ENCODE measurements at places on chromosomes 3 and 15.

DNA sequence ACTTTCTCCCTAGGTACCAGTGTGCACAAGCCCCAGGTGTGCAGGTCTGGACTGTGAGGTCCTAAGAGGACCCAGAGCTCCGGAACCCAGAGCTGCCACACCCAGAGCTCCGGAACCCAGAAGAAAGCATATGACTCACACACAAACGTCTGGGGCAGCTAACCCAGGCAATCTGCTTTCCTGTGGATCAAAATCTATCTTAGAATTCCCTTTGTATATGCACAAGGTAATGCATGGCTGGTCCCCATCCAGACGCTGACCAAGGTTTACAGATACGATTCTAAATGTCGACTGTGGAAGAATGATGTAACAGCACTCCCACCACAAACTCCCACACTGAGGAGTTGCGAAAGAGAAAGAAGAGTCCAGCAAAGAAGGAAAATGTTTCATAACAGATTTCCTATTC, 15.7 kb downstream of the KCNMB2 start:
- no peak for DNase-seq

- DNase-seq: no peak
Measured at GRCh38 chr3:14832975-14833722, 14.4 kb downstream of the FGD5 start.

DNA sequence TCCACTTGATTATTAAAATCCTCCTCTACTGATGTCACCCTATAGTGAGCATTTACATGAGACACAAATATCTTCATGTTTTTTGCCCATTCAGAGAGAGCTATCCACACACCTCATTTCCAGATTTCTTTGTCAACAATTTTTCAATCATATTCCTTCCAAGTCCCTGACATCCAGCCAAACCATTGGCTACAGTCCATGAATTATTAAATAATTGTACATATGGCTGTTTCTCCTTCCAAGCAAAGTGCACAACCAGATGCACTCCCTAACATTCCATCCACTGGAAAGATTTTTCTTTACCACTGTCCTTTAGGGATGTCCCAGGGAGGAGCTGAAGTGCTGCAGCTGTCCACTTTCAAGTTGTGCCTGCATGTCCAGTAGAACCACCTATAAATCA, 328.0 kb upstream of the MDFIC2 start:
- DNase-seq: peak; percentile 31

DNA sequence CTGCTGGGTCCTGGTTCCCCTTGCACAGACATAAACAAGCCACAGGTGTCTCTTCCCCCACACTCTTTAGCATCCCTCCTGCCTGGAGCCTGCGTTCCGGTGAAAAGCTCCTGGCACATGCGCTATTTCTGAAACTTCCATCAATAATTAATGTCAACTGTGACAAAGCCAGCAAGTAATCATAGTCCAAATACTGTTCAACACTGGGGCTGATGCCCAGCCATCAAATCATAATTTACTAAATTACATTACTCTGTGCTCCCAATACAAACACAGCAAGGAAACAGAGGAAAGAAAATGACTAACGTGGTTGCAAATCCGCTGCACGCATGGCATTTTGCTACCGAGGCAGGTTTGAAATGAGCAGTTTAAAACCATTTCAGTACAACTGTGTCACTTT, 294.7 kb downstream of the ERC2 start:
- no peak for DNase-seq

GRCh38 chr15:55928955-55929354, 64.5 kb downstream of the NEDD4 start:
- DNase-seq: no peak

- no peak for DNase-seq
Measured at GRCh38 chr3:95705786-95706418, 1108.5 kb upstream of the EPHA6 start.

DNA sequence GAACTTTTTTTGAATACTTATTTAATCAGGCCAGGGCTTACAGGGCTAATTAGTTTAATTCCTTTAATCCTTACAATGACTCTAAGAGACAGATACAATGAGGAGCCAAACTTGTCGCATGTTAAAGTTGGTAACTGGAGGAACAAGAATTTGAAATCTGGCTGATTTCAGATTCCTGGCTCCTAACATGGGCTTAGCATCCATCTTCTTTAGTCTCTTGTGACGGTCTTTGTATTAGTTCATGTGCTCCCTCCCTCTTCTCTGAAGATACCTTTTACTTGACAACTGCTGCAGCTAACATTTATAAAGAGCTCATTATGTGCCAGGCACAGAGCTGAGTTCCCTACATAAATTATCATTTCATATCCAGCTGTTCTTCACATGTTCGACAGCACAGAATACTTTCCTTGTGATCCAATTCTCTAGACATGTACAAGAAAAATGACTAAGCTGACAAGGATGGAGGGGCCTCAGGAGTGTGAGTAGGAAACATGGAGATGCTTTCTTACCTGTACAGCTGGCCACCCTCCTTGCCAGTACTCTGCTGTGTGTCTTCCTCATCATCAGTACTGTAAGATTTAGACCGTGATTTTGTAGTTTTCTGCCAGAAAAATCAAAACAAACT, 206.8 kb upstream of the STRIT1 start:
- no peak for DNase-seq

DNA sequence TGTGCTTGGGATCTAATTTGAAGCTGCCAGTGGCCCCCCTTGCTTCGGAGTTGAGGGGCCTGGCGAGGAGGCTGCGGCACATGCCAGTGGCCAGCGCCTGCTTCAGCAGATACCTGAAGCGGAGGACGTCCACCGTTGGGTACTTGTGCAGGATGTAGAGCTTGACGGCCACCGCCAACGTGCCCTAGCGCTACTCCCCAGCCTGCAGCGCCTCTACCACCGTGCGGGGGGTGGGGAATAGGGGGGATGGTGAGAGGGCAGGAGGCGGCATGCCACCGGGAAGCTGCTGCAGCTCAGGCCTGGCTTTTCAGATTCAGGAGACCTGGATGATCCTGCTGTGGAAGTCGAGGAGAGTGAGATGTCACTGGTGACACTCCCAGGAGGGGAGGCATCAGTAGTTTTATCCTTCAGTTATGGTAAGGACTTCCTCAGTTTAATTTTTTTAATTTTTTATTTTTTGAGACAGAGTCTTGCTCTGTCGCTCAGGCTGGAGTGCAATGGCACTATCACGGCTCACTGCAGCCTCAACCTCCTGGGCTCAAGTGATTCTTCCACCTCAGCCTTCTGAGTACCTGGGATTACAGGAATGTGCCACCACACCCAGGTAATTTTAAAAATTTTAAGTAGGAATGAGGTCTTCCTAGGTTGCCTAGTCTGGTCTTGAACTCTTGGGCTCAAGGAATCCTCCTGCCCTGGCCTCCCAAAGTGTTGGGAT, 150.6 kb upstream of the FRMD4B start:
- no peak for DNase-seq

DNA sequence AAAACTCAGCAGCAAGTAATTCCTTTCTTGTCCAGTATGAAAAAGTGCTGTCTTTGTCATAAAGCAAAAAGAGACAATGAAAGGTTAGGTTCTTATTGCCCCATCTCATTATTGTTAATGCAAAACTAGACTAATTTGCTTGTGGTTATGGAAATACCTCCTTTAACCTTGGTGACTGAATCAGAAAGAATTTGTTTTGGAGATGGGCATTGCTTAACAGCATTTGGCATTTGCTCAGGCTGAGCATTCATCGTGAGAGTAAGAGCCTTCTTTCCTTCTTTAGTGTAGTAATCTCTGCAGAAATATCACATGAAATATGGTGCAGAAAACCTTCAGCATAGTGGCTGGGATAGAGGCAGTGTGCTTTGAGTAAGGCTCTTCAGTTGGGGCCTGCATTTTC, 103.1 kb downstream of the CNTN6 start:
- no peak for DNase-seq

- no peak for DNase-seq
Measured at GRCh38 chr15:62446984-62447383, 281.9 kb upstream of the C2CD4B start.

- no peak for DNase-seq
Measured at GRCh38 chr3:56019490-56020146, 448.6 kb downstream of the ERC2 start.

- no peak for DNase-seq
Measured at GRCh38 chr3:11791339-11792200, 55.1 kb downstream of the TAMM41 start.

- DNase-seq: no peak
Measured at GRCh38 chr3:47512416-47513124, 942 bp downstream of the ELP6 start.

- no peak for DNase-seq
Measured at GRCh38 chr3:22453906-22454535, 703.0 kb upstream of the ZNF385D start.

DNA sequence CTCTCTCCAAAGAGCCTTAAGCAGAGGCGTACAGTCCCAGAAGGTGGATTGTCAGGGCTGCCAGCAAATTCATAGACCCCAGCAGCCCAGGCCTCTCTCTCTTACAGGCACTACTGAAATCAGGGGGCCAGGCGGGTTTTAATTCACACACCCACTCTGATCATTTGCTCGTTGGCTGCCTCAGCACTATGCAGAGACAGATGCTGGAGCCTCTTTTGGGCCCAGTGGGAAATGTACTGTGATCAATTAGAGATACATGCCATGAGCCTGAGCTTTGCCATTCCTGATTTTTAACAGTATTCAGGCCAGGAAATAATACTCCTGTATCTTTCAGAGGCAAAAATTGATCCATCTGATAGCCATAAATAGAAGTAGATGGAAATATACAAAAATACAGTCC, 53.0 kb downstream of the CMTM6 start:
- no peak for DNase-seq

GRCh38 chr3:8937064-8938020, 25.9 kb downstream of the RAD18 start:
- no peak for DNase-seq

DNA sequence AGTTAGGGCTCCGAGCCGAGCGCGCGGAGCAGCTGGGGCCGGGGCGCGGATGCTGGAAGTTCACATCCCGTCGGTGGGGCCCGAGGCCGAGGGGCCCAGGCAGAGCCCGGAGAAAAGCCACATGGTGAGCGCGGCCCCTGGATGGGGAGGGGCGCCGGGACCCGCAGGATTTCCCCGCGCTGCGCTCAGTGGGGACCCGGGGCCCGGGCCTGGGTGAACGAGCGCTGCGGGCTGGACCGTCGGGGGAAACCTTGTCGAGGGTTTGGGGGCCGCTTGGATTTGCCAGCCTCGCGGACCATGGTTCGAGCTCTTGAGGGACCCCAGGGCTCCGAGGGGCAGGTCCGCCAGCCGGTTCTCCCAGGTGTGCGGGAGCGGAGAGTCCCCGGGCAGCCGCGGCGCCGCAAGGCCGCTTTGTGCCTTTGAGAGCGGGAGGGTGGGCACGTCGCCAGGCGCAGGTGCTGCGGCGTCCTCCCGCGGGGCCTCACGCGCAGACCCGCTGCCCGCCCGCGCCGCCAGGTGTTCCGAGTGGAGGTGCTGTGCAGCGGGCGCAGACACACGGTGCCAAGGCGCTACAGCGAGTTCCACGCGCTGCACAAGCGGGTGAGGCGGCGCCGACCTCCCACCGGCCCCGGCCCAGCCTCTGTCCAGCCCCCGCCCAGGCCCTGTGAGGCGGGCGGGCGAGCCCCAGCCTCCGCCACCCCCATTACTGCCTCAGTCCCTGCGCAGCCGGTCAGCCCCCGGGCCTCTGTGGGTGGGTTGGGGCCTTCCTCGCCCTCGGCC, at the start of gene SNX22:
SNX22 (plus strand) TSS at position 5 of the 780 bp plus-strand sequence; CDS start at position 50, 45 bp downstream.
- DNase-seq: no peak

- no peak for DNase-seq
Measured at GRCh38 chr15:67050522-67051087, 14.8 kb upstream of the SMAD3 start.

- DNase-seq: no peak
Measured at GRCh38 chr3:57062101-57062631, 1.7 kb downstream of the SPATA12 start.

- DNase-seq: no peak
Measured at GRCh38 chr3:150902988-150903387, 2.3 kb downstream of the MINDY4B start.

GRCh38 chr3:105473521-105474223, 107.0 kb downstream of the ALCAM start:
- DNase-seq: no peak

DNA sequence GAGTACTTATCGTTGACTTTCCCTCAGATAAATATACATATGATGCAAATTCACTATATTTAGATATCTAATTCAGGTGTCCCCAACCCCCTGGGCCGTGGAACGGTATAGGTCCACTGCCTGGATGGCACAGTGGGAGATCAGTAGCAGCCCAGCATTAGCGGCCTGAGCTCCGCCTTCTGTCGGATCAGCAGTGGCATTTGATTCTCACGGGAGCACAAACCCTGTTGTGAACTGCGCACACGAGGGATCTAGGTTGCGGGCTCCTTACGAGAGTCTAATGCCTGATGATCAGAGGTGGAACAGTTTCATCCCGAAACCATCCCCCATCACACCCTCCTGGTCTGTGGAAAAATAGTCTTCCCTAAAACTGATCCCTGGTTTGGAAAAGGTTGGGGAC, 6.9 kb downstream of the KNL1 start:
- DNase-seq: no peak

GRCh38 chr3:14124615-14125192, at the start of the genes CHCHD4 and TMEM43:
Gene CHCHD4 (minus strand): TSS chr3:14124870. CDS start chr3:14124676, 194 bp downstream.
Gene TMEM43 (plus strand): TSS chr3:14125052. CDS start chr3:14125194, 142 bp downstream.
- DNase-seq: peak; percentile 100

- DNase-seq: no peak
Measured at GRCh38 chr3:148230473-148230872, 467.2 kb upstream of the AGTR1 start.

- DNase-seq: no peak
Measured at GRCh38 chr15:78054966-78055365, 22.5 kb downstream of the TBC1D2B start.

- no peak for DNase-seq
Measured at GRCh38 chr3:70889162-70890019, 577.0 kb upstream of the MDFIC2 start.

DNA sequence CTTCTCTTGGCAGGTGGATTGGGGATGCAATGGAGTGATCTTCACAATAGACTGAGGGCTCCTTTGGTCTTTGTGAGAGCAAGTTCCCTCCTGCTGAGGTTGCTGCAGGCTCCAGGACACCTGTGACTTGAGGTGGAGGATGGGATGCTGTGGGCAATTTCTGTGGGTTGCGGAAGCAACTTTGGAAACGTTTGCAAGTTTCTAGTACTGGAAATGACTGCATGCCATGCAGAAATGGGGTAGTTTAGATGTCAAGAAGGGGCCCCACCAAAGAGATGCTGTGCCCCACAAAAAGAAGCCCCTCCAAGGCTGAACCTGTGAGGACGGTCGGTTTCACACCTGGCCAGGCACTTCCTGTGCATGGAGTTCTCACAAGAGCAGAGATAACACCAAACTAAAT, 80.4 kb upstream of the XCR1 start:
- DNase-seq: no peak

All from esophagus muscularis mucosa (tissue), 4 donors.